Bronchial epithelial cell (primary cell): ENCODE measurements at places on chromosomes 11 and 22. TPM values are rescaled to one million over a fixed set of nuclear protein-coding genes. Genes with fewer than 3 reads are reported as not detected.

- DNase-seq, result no peak
These were observed 88.4 kb downstream of the CDKN1C start for GRCh38 chr11:2797121-2797711.

DNA sequence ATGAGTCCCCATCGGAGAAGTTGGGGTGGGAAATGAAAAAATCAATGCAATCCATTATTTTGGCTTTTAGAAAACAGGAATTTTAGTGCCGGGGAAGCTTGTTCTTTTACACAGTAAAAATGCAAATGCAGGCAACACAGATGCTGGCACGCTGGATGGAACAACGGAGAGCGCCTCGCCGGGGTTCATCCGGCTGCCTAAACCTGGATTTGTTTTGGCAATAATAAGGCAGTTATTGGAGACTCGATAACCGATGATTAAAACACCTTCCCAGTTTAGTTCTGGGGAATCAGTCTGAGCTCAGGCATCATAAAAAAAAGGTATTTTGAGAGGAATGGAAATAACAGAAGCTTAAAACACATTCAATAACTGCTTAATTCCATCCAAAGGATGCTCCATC lies 2.9 kb downstream of the DSCAML1 start:
- no peak for DNase-seq

DNA sequence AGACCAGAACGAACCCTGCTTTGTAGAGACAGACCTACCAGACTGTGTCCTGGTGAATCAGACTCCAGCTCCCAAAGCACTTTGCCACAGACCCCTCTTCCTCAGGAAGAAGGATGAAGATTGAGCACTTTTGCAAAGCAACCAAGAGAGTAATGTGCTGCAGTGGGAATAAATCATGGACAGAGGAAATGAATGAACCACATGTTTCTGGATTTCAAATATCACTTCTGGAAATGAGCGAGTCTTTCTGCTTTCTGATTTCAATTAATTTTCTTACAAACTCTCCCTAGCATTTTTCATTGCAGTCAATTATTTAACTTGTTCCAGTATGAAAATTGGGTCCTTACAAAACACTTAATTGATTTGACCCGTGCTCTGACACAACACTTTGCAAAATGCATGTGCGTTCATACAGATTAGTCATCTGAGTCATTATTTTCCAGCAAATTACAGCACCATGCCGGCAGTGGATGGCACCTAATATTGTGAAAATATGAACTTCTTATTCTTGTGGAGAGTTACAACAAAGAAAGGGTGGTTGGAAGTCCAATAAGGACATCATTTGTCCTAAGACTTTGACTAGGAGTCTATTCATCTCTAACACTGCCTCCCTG lies 315.9 kb upstream of the CCDC90B start:
- DNase-seq, result no peak

PGA5 gene
- not detected in 2 replicates for total RNA-seq
